ENCODE measurements at places on chromosomes 11 and 22.

DNA sequence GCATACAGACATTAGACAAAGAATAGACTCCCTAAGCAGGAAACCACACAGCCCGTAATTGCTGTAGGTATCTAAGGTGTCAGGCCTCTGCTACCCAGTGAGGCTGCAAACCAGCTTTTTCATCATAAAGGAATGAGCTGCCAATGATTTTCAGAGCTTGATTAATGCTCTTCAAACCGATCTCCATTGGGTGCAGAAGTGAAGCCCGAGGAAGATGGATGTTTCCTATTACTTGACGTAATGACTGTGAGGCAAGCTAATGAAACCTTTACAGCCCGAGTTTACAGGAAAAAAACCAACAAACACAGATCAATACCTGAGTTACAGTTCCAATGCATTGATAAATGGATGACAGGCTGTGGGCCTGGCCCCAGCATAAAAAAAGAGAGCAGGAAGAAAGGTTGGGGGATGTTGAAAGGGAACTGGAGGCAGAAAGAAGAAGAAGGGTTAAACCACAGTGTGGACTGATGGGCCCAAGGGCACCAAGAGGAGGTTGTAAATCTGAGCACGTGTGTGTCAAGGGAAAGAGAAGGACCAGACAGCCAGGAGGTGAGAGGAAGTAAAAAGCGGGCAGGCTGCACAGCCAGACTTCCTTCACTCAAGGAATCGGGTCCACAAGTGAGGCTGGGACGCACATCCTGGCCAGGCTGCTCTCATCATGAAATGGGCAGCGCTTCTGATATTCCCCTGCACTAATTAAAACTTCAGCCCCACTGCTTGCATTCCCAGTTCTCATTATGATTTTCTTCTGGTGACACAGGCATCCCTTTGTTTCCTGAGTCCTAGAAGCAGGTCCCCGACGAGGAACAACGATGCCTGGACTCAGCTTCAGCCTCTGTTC lies 70.6 kb upstream of the NTM start:
- no peak for DNase-seq

- DNase-seq: no peak
Measured at GRCh38 chr11:123431619-123432018, 1.6 kb downstream of the GRAMD1B start.

DNA sequence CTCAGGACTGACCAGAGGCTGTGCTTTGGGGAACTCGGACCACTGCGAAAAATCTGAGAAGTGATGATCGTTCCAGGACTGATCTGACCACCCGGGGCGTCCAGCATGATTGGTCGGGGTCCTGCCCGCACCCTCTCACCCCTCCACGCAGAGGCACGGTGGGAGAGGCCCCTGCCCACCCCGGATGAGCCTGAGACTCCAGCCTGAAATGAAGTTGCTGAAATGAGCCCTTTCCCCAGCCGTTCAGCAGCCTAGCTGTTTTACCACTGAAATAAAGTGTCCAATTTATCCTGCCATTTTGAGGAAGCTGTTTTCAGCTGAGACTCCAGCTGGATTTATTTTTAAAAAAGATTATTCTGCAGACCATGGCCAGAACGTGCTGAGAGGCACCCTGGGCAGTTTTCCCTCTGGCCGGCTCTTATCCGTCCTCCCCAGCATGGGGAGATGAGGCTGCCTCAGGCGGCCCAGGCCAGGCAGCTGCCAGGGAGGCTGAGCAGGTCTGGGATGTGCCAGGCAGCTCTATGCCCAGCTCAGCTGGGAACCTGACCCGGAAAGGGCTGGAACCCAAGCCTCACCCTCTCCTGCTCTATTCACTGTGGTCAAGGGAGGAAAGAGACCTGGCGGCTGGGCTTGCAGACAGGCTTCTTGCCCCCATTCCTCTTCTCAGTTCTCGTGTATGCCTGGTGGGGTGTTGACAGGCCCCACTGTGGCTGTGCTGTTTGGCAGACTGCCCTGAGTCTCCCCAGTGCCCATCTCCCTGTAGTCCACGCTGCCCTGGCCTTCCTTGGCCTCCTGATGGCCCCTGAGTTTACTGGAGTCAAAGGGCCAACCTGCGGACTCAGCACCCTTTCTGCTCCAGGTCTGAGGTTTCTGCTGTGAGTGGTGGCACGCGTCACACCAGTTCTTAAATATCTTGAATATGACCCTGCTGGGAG lies 161.0 kb upstream of the B3GAT1 start:
- DNase-seq: no peak

GRCh38 chr11:64633555-64634159 lies 42.6 kb downstream of the SLC22A12 start:
- DNase-seq: no peak

DNA sequence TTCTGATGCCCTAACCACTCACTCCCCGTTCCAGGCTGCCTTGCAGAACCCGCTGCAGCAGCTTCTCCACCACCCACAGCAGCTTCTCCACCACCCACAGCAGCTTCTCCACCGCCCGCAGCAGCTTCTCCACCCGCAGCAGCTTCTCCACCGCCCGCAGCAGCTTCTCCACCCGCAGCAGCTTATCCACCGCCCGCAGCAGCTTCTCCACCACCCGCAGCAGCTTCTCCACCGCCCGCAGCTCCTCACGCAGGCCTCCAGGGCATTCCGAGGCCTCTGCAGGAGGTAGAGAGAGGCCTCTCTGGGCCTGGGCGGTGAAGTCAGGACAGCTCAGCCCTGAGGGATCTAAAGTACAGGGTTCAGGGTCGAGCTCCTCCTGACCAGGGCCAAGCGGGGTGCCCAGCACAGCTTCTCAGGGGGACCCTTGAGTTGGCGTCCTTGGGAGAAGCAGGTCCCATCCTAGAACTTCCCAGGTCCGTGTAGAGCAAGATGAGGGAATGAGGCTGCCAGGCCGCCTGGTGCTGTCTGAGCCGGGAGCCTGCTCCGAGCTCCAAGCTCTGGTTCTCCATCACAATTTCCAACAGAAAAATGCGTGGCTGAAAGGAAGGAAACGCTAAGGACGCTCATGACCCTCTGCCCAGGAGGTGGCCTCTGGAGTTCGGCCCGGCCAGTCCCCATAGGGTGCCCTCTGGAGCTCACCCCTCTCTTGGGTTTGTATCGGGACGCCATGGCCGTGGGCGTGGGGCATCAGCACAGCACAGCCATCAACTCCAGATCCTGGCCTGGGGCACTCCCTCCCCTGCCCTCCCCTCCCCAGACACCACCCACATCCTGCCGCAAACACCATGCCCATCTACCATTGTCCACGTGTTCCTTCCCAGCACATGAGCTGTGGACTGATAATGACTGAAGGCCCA lies 528.6 kb downstream of the BRD1 start:
- no peak for DNase-seq
